Naive thymus-derived CD8-positive, alpha-beta T cell (primary cell): ENCODE measurements at places on chromosomes 2 and 18.

DNA sequence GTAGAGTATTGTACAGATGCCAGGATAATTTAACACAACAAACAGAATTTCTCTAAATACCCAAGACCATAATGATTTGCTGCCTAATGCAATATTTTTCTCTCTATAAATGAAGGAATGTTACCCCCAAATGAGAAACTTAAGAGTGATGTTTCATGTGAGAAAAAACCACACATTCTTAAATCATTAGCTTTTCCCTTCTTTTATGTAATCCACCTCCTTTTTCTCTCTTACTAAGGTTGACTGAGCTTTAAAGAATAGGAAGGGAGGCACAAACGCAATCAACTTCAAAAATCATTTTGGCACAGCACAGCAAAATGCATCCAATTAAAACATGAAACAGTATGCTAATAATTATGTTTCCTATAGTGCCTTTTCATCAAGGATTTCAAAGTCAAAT is 698.1 kb upstream of the CDH2 start:
- DNase-seq: no peak

DNA sequence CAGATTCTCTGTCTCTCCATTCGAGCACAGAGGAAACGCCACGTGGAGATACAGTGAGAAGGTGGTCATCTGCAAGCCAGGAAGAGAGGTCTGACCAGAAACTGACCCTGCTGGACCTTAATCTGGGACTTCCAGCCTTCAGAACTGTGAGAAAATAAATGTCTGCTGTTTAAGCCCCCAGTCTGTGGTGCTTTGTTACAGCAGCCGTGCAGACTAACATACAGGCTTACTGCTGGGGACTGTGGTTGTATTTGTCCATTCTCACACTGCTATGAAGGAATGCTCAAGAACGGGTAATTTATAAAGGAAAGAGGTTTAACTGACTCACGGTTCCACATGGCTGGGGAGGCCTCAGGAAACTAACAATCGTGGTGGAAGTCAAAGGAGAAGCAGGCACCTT is 432.7 kb downstream of the IRS1 start:
- DNase-seq: no peak

DNA sequence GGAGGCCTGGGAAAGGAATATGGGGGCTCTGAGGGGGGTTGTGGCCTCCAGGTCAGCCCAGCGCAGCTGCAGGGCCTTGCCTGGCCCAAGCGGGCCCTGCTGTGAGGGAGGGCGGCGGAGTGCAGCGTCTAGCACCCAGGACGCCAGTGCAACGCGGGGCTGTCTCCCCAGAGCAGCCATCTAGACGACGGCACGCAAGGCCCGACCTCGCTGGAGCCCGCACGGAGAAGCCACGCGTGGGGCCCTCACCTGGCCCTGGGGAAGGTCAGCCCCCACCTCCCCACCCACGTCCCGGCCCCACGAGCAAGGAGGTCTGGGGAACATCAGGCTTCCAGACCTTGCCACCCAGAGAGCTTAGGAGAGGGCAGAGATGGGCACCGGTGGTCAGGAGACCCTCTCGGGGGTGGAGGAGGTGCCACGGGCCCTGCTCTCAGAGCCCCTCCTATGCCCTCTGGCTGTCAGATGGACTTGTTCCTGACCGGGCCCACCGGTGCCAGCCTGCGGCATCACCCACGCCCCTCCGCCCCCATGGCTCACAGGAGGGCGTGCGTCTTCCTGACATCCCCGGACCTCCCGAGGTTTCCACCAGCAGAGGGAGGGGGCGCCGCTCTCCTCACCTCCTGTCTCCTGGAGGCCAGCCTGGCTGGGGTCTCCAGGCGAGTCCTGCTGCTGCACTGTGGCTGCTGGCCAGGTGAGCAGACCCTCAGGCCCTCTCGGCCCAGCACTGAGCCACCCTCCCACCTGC is 17.0 kb downstream of the GPR35 start:
- DNase-seq: no peak

- DNase-seq: no peak
Observed at GRCh38 chr2:13522917-13523821, 806.4 kb downstream of the TRIB2 start.

- DNase-seq: no peak
Observed at GRCh38 chr18:49094136-49094535, 143.4 kb upstream of the SMAD7 start.

DNA sequence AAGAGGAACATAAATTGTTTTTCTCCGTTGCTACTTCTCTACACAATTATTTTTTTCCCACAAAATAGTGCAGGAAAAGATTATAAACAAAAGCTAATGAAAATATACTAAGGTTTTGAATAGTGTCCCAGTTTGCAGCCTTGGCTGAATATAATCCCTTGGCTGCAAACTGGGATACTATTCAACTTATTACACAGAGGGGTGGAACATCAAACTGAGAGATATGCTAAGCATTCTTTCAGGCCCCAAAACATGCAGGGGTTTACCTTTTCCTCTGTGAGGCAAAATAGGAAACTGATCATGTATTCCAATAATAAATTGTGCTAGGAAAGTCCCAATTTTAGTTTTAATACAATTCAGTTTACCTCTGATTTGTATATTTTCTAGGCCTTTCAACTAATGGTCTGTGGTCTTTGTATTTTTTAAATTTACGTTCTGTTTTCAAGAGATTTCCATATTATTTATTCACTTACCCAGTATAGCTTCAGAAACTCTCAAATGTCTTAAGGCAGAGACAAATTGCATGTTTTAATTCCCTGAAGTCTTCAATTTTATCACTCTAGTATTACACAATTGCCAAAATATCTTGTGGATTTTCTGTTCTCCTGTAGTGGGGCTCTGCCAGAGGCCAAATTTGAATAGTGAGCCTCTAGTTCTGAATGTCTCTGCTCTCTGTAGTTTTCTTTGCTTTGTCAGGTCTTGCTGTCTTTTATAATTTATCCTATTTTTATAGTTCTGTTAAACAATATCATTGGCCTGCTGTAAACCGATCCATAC is 63.9 kb downstream of the PPP1R1C start:
- DNase-seq: no peak

DNA sequence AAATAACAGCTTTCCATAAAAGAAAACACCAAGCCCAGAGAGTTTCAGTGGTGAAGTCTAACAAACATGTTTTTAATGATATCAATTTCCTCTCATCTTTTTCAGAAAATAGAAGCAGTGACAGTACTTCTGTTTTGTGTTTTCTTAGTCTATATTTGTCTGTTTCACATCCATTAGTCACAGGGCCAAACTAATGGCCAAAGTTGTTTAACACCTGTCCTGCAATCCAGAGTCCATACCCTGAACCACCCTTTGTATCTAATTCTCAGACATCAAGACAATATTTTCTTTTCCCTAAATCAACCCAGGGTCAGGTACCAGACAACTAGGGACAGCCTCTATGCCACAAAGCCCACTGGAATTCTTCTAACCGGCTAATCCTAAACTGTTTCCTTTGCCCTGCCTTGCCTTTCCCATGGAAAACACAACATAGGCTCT is 25.9 kb downstream of the TMSB10 start:
- DNase-seq: no peak

DNA sequence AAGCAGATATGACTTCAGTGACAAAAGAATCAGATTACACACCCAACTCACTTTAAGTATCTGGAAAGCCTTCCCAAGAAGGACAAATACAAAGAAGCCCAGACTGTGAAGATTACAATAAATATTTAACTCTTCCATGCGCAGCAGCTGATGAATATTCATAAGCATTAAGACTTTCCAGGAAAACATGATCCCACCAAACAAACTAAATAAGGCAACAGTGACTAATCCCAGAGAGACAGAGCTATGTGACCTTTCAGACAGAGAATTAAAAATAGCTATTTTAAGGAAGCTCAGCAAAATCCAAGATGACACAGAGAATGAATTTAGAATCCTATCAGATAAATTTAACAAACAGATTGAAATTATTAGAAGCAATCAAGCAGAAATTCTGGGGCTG is 108.2 kb upstream of the UBE2E3 start:
- no peak for DNase-seq

DNA sequence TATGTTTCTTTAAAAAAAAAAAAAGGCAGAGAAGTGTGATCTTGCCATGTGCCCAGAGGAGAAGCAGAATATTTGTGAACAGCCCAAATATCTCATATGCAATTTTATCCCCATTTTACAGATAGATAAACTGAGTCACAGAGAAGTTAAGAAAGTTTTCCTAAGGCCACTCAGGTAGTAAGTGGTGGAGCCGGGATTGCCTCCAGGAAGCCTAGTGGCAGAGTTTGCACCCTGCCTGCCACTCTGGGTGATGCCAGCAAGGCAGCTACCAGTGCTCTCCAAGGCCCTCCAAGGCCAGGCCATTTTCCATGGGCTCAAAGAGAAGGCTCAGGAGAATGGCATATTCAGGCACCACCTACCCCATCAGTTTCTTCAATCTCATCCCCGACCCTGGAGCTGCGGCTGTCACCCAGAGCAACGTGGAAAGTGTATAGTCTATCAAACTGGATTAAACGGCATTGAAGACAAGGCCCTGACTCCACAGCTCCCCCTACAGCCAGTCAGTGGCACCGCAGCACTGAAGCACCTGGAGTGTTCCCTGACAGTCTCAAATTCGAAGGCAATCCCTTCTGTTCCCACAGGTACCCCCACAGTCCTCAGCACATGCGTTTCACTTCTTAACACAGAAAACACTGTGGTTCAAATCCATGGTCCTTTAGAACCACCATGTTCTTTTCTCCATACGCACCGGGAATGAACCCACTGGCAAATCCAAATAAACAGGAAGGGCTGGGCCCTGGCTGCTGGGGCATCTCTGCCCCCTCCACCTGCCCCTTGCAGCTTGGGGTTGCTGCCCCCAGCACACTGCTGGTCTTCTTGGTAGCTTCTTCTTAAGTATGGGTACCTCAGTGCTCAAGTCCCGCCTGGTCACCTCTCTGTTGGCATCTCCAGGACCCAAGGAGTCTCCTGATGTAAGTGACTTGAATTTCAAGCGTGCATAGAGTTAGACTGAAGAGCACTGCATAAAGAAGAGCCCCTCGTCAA is 175.3 kb downstream of the INHBB start:
- no peak for DNase-seq

GRCh38 chr18:22731398-22731797 is 201.7 kb upstream of the RBBP8 start:
- DNase-seq: no peak

- DNase-seq: no peak
Observed at GRCh38 chr2:126634273-126634861, 21.6 kb upstream of the GYPC start.

DNA sequence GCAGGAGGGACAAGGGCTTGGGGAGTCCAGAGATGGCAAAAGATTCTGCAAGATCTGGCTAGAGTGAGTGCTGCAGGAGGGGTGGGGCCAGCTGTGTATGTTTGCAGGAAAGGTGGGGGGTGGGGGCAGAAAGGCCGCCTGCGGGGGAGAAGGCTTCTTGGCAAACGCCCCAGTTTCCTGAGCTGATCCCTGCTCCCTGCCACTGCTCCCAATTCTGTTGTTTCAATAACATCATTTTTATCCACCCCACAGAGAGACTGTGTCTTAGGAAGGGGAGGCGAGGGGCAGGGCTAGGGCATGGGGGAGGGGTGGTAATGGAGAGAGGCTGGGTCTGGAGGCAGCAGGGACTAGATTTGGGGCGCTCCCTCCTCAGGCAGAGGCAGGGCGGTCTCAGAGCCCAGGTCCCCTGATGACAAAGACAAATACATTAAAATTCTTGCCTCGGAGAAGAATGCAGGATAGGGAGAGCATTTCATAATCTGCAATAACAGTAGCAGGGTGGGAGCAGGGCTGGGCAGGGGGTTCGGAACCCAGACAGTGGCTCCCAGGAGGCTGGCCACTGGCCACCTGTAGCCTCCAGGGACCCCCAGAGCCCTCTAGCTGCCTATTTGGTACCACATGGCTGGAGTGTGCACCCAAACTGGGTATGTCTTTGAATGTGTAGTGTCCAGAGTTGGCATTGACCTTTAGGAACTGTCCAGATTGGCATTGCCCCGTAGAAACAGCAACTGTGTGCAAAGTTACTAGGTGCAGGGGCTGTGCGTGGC is 2.1 kb upstream of the WNT6 start:
- DNase-seq: no peak

DNA sequence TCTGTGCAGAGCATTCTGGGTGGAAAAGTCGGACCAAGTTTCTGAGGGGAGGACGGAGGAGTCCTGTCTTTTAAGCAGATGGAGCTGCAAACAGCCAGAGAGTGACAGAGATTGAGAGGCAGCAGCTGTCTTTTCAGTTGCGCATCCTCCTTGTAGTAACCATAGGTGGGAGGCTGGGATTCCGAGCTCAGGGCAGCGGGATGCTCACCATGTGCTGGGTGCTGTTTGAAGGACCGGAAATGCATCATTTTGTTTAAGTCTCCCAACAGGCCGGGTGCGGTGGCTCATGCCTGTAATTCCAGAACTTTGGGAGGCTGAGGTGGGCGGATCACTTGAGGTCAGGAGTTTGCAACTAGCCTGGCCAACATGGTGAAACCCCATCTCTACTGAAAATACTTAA is 93.4 kb downstream of the AGAP1 start:
- DNase-seq: no peak

- DNase-seq: no peak
Observed at GRCh38 chr2:16774980-16775898, 109.6 kb upstream of the CYRIA start.

DNA sequence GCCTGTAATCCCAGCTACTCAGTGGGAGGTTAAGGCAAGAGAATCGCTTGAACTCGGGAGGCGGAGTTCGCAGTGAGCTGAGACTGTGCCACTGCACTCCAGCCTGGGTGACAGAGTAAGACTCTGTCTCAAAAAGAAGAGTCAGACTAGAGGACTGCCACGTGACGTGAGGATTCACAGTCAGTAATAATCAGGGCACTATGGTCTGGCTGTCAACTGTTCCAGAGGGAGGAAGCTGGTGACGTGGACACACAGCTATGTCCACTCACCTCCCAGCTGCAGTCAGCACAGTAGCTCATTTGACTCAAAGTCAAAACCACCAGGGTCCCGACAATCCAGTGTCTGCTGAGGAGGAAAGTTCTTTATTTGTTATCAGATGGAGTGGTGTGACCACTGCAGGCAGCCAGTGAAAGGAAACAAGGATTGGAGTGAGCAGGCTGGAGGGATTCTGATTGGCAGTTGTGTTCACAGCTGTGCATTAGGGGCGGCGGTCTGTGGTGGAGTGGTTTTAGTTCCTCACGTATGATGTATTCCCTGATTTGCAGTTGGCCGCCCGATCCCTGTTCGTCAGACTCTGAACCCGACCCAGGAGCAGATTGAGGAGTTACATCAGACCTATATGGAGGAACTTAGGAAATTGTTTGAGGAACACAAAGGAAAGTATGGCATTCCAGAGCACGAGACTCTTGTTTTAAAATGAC is 37.9 kb downstream of the MOGAT1 start:
- DNase-seq: no peak

DNA sequence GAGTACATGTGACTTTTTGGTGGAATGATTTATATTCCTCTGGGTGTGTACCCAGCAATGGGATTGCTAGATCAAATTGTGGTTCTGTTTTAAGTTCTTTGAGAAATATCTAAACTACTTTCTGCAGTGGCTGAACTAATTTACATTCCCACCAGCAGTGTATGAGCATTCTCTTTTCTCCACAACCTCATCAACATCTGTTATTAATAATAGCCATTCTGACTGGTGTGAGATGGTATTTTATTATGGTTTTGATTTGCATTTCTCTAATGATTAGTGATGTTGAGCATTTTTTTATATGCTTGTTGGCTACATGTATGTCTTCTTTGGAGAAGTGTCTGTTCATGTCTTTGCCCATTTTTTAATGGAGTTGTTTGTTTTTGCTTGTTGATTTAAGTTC is 267.4 kb upstream of the NT5C1B start:
- no peak for DNase-seq

GRCh38 chr18:51911584-51911983 is 428.4 kb upstream of the DCC start:
- DNase-seq: no peak

GRCh38 chr18:1350931-1351450 is 446.3 kb downstream of the ADCYAP1 start:
- no peak for DNase-seq

- no peak for DNase-seq
Observed at GRCh38 chr2:186862869-186863709, 14.1 kb upstream of the ZSWIM2 start.
